Caki2 (cell line): ENCODE measurements at places on chromosomes 6 and 20. TPM values are rescaled to one million over a fixed set of nuclear protein-coding genes. Genes with fewer than 3 reads are reported as not detected.

Gene C6orf47
- 12.4 and 21.5 TPM in 2 replicates for total RNA-seq

Gene SLC17A3
- 1.5 and 29.5 TPM in 2 replicates for total RNA-seq

Gene ZSCAN9
- total RNA-seq: 11.3 and 17.1 TPM in 2 replicates

Gene PERP
- total RNA-seq: 229 and 255 TPM in 2 replicates

Gene STK38
- 24.9 and 32.6 TPM in 2 replicates for total RNA-seq

Gene SSTR4
- total RNA-seq: not detected in 2 replicates

Gene RGS17
- 9.3 and 14.4 TPM in 2 replicates for total RNA-seq

Gene BTN1A1
- total RNA-seq: 0.47 TPM in 1 of 2 replicates, not detected in the other

Gene PRDM1
- 0.37 and 1.1 TPM in 2 replicates for total RNA-seq

Gene FOXS1
- not detected in 2 replicates for total RNA-seq

Gene MAN1A1
- total RNA-seq: 0.70 and 1.2 TPM in 2 replicates

Gene TRIM10
- not detected in 2 replicates for total RNA-seq

Gene SMPDL3A
- total RNA-seq: 7.4 and 16.5 TPM in 2 replicates

Gene FAM217A
- not detected in 2 replicates for total RNA-seq

- DNase-seq: no peak
Measured at GRCh38 chr6:34393191-34393965, 909 bp upstream of the NUDT3 start.

- DNase-seq: no peak
Measured at GRCh38 chr20:43345676-43346075, 112.0 kb upstream of the SRSF6 start.

- no peak for DNase-seq
Measured at GRCh38 chr20:63504642-63505041, 5.8 kb upstream of the EEF1A2 start.

DNA sequence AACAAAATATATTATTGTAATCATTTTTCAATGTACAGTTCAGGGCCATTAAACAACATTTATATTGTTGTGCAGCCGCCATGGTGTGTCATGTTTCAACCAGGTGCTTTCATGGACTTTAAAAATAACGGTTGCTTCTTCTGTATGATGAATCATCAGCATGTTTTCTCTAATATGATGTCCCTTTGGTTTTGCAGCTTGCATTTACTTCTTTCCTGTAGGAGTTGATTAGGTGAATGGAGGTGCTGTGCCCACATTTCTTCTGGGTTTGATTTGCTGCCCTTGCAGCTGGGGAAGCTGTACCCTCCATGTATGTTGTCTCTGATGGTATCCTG is 54.9 kb upstream of the TULP4 start:
- no peak for DNase-seq

- no peak for DNase-seq
Measured at GRCh38 chr6:169904051-169904922, 152.9 kb downstream of the ERMARD start.

DNA sequence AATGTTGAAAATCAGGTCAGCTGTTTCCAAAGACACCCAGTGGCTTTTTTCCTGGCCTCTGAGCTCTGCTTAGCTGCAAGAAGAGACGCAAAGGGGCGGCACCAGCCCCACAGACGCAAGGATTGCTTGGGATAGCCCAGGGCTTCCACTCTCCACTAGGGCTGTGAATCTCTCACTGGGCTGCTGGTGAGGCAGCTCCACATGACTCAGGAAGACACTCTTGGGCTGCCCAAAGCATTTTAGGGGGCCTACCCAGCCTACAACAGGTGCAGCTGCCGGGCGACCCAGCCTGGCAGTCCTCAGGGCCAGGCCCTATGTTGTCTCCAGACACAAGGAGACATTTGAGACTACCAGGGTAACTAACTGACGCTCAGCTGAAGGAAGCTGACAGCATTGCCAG is 59.8 kb downstream of the FAM50B start:
- no peak for DNase-seq

- DNase-seq: no peak
Measured at GRCh38 chr6:35040398-35040797, 100.7 kb downstream of the TCP11 start.

DNA sequence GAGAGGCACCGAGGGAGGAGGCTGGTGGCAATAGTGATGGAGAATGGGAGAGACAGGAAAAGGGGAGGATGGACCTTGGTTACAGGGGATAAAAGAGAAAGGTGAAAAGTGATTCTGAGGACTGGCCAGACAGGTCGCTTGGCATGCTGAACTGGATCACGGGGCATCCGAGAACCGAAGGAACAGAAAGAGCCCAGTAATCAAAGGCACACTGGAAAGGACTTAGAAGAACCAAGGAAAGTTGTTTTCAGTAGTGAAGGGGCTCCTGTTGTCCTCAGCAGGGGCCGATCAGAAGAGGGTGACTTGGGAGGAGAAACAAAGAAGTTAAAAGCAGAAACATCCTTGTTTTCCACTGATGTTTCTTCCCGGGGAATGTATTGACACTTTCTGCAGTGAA is 18.9 kb downstream of the SYTL3 start:
- DNase-seq: no peak

DNA sequence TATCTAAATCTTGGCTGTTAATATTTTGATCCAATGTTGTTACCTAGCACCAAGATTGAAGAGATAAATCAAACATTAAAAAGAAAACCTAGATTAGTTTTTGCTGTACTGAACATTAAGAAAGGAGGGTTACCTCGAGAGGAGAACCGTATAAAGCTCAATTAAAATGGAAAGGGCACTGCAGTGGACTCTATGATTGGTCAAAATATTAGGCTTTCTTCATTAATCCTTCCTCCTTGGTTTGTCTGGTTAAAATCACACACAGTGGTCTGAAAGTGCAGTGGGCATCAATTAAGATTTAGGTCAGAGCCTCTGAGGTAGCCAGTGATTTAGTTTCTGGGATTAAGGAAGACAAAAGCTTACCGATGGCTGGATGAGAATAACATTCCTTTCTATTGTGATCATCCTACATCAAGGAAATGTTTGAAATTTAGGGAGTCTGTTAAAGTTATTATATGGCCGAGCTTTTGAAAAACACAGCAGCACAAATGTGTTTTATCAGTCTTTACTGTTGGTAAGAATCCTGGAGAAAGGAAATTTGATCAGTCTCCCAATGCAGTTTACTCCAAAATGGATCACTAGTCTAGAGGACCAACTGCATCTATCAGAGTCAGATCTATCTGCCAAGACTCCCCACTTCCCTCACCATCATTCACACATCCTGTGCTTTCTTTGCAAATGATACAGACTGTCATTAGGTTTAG is 134.6 kb upstream of the NEDD9 start:
- DNase-seq: no peak

DNA sequence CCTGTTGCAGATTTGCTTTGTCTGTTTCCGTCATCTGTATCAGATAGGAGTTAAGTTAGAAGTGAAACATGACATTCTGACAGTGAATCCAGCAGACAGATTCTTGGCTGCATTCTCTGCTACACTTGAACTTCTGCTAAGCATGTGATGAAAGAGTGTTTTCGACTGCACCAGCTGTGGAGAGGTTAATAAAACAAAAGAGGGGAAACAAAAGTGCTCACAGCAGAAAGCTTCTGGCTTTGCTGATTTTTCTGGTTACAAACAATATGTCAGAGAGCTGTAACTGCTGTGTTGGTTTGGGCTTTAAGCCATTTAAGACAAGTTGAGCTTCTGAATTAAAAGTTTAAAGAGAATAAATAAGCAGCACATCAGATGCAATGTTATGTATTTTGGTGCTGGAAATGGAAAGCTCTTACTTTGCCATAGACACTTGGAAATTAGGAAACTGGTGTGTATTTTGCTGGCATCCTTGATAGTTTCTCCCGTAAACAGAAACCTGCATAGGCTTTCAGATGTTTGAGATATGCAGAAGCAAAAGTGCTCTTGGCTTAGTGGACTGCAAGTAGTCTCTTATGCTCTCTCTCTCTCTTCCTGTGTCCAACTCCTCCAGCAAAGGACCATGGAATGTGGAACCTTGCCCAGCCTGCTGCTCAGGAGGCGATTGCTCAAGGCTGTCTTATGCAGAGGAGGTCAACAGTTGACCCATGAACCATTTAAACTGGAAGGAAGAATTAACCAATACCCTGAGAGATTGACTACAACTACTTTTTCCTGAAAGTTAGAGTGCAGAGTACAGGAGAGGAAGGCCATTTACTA is 104.9 kb downstream of the RPS12 start:
- DNase-seq: peak; percentile 11

- peak; percentile 33 for DNase-seq
Measured at GRCh38 chr20:44092551-44093248, 94.3 kb downstream of the JPH2 start.

GRCh38 chr6:122736616-122737015 is 42.9 kb upstream of the FABP7 start:
- DNase-seq: no peak

GRCh38 chr6:147711476-147711875 is 203.0 kb downstream of the SAMD5 start:
- DNase-seq: no peak

DNA sequence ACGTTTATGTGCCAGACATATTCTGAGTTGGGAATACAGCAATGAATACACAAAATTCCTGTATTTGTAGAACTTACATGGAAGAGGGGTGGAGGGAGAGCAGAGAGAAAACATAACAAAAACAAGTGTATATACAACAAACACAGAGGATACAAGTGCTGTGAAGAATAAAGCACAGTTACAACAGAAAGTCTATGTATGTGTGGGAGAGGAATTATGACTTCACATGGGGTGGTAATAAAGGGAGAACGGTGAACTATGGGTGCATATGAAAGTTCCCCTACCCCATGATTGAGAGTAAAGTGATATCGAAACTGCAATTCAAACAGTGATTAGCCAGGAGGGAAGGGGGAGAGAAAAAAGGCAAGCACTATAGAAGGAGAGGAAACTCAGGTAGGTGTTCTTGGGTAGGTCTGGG is 24.6 kb downstream of the HBS1L start:
- no peak for DNase-seq

DNA sequence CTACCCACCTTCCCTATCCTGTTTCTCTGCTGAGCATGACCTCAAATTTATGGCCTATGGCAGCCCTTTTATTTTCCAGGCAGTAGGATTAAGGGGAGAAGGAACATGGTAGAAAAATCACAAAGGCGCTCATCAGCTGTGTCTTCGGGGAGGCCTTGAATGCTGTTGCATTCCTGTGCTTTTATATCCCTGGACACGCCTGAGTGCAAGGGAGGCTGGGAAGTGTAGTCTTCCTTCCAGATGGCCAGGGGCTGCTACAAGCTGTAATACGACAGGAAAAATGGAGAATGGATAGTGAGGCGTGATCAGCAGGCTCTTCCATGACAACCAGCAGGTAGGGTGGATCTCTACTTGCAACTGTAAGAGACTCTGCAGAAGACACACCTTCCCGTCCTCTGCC is 210.9 kb upstream of the GGTLC1 start:
- no peak for DNase-seq

DNA sequence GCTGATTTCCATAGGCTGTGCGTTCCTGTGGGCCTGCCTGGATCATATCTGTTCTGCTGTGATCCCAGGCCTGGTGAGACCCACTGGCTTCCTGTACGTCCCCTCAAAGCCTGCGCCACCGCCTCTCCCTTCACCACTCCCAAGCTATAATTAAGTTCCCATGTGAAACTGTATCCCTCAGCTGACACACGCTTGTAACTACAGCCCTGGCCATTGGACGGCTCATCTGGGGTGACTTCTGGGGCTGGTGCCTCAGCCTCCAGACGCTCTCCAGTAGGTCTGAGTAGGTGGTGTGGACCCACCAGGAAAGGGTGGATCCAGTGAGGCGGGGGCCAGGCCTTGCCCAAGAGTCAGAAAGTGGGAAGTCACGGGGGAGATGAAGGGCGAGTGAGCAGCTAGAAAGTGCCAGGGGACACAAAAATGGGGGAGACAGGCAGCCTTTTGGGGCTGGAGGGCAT is 21.0 kb downstream of the PPARD start:
- DNase-seq: no peak

DNA sequence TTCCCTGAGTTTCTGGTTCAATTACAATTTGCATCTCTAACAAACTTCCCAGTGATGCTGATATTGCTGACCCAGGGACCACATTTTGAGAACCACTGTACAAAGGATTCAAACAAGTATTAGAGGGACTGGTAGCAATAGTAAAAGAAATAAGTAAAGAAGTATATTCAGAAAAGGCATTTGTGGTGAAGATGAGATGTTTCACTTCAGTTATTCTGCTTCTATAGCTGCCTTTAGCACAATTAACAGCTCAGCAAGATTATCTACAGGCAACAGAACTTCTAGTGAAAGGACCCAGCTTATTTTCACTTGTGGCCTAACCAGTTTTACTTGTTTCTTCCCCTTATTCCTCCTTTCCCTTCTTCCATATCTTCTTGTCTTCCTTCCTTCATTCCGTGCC is 149.4 kb downstream of the PHF3 start:
- DNase-seq: no peak

GRCh38 chr20:4814696-4815252 is 93.1 kb downstream of the PRND start:
- DNase-seq: no peak

DNA sequence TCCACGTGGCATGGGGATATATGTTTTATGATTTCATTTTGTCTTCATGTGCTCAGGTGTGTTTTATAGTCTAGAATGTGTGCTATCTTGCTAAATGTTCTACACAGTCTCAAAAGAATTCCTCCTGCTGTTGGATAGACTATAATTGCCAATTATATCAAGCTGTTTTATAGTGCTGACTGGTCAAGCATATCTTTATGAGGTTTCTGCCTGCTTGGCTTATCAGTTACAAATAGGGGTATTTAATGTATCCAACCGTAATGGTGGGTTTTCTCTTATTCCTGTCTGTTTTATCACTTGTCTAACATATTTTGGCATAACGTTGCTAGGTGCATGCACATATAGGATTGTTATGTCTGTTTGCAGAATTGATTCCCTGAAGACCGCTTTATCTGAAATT is 201.3 kb downstream of the EYS start:
- DNase-seq: no peak

DNA sequence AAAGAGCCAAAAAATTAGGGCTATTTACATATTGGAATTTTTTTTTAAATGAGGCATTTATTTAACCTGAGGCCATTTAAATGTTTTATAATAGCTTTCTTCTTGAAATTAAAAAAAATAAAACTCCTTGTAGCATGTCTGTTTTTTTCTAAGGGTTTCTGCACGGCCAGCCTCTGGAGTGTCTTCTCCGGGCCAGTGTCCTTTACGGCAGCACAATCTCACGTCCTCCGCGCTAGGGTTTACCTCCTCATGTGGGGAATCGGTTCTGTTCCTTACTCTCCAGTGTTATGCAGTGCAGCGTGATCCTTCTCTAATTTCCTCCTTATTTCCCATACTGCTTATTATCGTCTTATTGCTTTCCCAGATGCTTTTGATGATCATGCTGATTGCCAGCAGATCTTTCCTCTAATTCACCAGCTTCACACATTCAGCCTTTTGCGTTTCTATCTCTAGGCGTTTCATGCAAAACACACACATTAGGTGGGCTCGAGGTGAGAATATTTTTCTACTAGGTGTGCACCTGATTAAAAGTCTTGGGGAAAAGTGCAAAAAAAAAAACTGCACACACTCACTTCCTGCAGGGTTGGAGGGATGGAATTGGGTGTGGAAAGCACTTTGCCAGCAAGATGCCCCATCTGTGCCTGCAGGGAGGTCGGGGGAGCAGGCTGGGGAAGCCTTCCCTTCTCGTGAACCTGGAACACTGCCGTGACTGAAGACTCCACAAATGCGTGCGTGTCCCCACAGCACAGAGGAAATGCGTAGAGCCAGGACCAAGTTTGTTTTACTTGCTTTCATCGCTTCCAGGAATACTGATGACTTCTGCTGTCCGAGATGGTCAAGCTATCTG is 56.1 kb downstream of the PSMG4 start:
- DNase-seq: no peak

GRCh38 chr20:16474363-16474762 is 98.9 kb downstream of the KIF16B start:
- no peak for DNase-seq
